ENCODE measurements at places on chromosomes 6 and 20.

- no peak for DNase-seq
These were observed 13.7 kb downstream of the TTLL2 start for GRCh38 chr6:167338541-167339117.

DNA sequence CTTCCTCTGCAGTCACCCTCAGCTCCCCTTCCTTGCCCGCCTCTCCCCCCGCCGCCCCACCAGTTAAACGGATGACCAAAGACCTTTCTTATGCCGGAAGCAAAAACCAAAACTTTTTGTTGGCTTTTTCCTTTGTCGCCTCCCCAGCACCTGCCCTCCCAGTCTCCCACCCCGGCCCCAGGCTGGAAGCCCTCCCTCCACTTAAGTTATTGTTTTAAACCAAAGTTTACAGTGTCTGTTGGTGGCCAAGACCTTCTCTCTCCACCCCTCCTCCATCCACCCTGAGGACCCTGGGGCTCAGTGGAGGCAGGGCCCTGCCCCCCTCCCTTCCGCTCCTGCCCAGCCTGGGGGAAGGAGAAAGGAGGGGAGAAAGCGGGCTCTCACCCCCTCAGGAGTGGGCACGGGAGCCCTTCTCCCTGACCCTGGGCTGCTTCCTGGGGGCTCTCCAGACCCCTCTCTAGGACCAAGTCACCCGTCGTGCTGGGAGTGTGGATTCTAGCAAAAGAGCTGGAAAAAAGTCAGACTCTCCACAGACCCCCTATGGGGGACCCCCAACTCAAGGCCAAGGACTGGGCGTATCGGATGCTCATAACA is 38.3 kb upstream of the MDFI start:
- peak; percentile 4 for DNase-seq

- DNase-seq, result no peak
These were observed 851 bp downstream of the SNX5 start for GRCh38 chr20:17967521-17968365.

GRCh38 chr6:32203426-32204267 is 11.2 kb upstream of the GPSM3 start:
- DNase-seq, result no peak

DNA sequence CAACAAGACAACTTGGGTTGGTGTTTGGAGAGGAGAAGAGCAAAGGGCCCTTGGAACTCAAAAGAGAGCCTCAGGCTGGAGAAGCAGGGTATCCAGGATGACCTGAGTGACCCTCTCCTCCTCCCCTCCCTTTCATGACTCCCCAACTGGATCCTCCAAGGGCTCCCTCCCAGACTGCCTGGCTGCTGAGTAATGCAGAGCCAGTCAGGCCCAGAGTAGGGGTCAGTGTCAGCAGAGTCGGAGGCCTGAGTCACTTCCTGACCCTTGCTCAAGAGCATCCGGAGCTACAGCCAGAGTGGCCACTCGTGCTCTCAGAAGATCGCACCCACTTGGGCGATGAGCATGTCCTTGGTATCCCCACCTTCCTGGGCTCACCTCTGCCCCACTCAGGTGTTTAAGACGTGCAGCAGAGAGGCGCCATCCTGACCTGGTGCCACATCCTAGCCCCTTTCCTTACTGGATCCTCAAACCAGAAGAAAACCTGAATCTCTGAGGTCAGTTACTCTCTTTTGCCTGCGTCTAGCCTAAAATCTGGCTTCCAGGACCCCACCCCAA is 2.8 kb upstream of the MAPK13 start:
- DNase-seq, result no peak

- DNase-seq, result no peak
These were observed 473.6 kb downstream of the EPHA7 start for GRCh38 chr6:92945799-92946198.

GRCh38 chr6:4692664-4693063 is 83.5 kb upstream of the CDYL start:
- DNase-seq, result no peak

DNA sequence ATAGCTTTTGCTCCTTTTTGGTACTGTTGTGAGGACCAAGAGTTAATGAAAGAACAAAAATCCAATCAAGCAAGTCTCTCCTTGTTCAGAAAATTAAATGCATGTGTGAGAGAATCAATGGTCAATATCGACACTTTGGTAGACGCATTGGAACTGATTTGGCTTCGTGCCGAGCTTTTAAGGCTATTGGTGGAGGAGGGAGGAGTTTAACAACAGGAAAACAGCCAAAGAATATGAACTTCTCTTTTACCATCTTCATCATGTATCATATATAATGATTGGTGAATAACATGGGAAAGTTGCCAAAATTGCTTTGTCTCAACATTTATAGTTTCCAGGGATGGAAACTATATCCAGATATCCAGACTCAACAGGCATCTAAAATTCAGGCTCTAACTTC is 266.5 kb upstream of the CITED2 start:
- no peak for DNase-seq

GRCh38 chr6:154938221-154938580 is 56.9 kb upstream of the TIAM2 start:
- DNase-seq, result no peak

- no peak for DNase-seq
These were observed 17.4 kb downstream of the SLCO4A1 start for GRCh38 chr20:62659488-62660239.

- DNase-seq, result no peak
These were observed 37.3 kb downstream of the TRAM2 start for GRCh38 chr6:52539607-52540006.

GRCh38 chr20:32167552-32167951 is 40.0 kb downstream of the PLAGL2 start:
- DNase-seq, result no peak

GRCh38 chr6:50451826-50452400 is 261.4 kb upstream of the TFAP2D start:
- DNase-seq, result no peak

DNA sequence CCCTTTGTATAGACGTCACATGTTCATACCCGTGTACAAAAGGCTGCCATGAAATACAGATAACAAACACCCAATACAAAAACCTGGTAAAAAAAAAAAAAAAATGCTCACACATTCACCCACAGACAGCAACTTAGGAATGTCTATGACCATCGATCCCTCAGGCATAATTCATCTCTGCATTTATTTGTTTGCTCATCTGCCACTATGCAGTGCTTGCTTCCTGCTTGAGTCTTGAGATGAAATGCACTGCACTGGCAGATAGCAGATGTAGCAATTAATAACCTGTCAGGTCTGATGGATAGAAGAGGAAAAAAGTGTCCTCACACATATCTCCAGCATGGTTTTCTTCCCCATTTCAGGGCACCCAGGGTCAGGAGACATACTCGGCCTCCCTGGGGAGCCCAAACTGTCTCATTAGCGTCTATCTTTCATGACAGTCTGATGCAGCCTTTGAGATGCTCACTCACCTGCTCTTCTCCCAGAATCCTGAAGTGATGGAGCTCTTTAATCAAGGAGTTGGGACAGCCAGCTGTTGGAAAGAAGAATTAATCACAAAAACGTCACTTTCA is 295.1 kb upstream of the AGPAT4 start:
- DNase-seq, result no peak

DNA sequence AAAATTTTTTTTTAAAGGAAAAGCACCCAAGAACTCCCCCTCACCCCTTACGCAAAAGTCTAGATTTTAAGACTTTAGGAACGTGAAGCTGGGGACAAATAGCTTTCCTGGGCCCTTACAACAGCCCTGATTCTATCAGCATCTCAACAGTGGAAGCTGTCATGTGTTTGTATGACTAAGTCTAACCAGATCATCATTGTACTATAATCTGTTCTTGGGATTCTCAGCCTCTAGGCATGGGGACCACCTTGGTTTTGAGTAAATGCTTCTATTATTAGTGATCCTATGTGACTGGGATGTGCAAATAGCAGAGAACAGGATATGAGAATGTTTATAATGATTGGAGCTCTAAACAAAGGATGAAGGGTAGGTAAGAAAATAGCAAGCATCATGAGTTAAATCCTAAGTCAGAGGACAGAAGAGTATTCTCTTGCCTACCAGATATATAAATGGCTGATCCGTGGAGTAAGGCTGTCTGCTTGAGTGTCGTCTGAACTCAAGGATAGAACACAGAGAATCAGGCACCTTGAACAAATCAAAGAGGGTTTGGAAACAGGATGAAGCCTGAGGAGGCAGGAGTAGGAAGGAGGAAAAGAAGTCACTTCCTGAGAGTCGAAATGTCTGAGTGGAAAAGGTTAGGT is 105.7 kb upstream of the FAM184A start:
- no peak for DNase-seq

DNA sequence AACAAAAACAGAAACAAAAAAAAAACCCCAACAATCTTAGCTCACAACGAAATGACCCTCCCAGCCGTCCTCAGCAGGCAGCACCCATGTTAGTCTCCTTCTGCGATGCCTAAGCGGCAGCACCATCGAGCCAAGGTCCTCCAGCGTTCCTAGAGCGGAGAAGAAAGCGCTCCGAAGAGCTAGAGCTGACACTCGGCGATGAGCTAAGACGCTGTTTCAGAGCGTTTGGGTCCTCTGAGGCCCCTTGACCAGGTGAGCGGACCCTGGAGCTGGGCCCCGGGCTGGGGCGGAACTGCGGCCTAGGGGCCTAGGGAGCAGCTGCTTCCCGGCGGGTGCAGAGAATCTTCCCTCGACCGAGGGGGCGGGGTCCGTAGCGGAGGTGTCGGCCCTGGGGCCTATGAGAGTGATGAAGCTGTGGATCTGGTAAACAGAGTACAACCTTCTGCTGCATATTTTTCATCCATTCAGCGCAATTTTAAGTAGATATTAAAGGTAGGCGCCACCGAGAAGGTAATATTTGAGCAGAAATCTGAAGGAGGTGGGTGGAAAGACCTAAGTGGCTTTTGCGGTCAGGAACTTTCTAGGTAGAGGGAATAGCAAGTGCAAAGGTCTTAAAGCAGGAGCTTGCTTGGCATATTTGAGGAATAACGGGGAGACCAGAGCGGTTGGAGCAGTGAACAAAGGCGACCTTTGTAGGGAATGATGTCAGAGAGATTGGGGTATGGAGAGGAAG is at the start of gene ZSCAN26:
Gene ZSCAN26, plus strand, starts transcription at position 182 of the 733 bp plus-strand sequence. CDS start 4,777 bp downstream, outside the sequence.
- DNase-seq, result peak; percentile 91

DNA sequence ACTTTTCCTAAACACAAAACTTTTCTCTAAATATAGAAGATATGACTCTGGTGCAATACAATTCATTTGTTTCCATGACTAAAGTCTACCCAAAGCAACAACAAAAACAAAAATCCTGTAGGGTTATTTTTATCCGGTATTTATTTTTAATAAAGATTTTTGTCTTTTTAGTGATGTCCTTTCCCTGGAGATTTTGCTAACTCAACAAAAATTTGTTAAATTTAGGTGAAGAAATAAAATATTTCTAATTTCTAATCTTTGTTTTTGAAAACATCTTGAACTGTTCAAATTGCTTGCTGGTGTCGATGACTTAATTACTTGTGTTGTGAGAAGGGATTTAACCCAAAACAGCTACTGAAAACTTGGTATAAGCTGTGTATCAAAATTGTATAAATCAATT is 741.8 kb downstream of the HDGFL1 start:
- DNase-seq, result no peak

- no peak for DNase-seq
These were observed 6.5 kb upstream of the PERP start for GRCh38 chr6:138113588-138114210.

DNA sequence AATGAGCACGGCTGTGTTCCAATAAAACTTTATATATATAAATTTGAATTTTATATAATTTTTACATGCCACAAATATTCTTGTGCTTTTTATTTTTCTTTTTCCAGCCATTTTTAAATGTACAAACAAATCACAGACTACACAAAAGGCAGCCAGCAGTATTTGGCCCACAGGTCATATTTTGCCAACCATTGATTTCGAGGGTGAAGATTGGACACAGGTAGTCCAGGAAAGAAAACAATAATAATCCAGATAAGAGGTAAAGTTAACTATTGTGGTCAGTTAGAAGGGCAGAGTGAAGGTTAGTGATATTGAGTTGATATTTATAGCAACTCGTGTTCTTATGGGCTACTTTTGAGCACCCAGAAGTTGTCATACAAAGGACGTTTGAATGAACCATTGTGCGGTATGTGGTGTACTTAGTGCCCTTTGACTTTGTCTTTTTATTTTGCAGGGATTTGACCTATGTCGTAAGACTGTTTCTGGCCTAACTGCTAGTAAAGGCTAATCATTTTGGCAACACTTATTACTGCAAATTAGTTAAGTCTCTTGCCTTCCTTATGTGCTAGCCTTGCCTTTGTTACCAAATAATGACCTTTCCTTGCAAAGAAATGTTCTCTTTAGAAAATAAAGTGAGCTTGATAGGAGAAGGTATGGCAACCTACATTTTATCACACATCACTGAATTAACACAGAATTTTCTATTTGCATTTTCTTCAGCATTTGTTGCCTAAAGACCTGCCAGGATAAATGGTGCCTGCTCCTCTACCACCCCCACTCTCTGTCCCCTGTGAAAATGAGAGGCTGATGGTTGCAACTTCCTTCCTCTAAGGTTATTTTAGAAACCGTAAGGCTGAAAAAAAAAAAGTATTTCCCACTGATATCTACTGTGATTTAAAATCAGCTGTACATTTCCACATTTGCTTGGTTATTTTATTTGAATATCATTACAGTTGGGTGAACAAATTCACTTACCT is 493.9 kb upstream of the SOX4 start:
- DNase-seq, result no peak

- DNase-seq, result no peak
These were observed 547.5 kb upstream of the ADGRB3 start for GRCh38 chr6:68087399-68088133.

DNA sequence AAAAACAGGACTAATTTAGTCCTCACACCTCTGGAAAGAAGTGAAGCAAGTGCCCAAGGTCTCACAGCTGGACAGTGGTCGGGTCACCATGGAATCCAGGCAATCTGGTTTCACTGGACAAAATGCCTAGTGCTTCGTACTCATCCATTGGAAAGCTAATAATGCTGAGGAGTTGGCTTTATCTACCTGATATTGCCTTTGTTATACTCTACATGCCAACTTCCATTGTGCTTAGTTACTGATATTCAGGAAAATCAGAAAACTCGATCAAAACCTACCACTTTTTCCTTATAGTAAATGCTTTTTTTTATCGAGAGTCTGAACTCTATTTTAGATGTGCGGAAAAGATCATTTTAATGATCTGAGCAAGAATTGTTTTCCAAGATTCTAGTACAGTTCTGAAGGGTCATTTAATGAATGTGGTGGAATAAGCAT is 966 bp downstream of the CFAP206 start:
- no peak for DNase-seq

- no peak for DNase-seq
These were observed 87.1 kb downstream of the ERMARD start for GRCh38 chr6:169838346-169839028.

GRCh38 chr20:8039042-8039441 is 19.5 kb upstream of the TMX4 start:
- no peak for DNase-seq

DNA sequence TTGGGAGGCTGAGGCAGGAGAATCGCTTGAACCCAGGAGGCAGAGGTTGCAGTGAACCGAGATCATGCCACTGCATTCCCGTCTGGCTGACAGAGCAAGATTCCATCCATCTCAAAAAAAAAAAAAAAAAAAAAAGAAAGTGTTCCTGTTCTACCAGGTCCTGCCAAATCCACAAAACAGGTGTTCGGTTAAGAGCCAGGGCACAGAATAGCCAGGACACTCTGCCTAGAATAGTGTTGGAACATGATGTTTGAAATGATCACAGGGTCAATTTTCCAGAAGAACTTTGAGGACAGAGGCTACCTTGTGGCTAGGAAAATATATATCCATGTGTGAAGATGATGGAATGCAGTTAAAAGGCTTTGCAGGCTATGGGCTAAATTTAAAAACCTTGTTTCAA is 63.6 kb upstream of the TRAF3IP2 start:
- DNase-seq, result no peak

GRCh38 chr20:157154-157553 is at the start of gene DEFB127:
Gene DEFB127 (plus strand): TSS chr20:157454. CDS start chr20:157545, 91 bp downstream.
- DNase-seq, result no peak
